ENCODE measurements at places on chromosomes 5 and 9.
A peak's percentile ranks its signal among the peaks of the same experiment; 100 is the strongest.

- no peak for DNase-seq
These were observed 480.5 kb downstream of the EBF1 start for GRCh38 chr5:158619083-158619788.

- DNase-seq = no peak
These were observed 177.0 kb upstream of the MVB12B start for GRCh38 chr9:126149661-126150060.

- no peak for DNase-seq
These were observed 8.1 kb downstream of the BARHL1 start for GRCh38 chr9:132590318-132591182.

GRCh38 chr9:89794918-89795317 is 190.1 kb downstream of the GADD45G start:
- DNase-seq = no peak

GRCh38 chr9:126704892-126705766 is 91.4 kb downstream of the LMX1B start:
- peak; percentile 55 for DNase-seq

- no peak for DNase-seq
These were observed 10.5 kb upstream of the NDST1 start for GRCh38 chr5:150497274-150497988.

DNA sequence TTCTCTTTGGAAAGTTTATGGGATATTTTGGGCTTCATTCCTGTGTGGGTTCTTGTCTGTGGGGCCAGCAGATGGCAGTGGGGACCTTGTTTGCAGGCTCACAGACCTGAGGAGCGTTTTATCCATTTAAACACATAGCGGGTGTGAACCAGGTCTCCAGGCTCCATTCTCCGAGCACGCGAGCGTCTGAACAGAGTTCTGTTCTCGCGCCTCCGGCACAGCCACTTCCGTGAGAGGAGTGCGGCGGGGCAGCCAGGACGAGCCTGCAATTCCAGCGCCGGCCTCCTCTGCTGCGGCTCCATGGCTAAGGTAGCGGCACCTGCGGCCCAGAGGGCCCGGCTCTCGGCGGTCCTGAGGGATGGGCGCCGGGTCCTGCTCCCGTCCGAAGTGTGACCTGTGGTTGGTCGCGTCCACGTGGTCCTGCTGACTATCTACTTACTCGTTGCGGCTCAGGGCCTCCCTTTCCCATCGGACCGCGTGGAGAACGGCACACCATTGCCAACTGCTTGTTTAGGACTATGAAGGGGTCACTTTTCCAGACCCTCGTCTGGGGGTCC is 7.3 kb downstream of the NRARP start:
- DNase-seq = no peak

DNA sequence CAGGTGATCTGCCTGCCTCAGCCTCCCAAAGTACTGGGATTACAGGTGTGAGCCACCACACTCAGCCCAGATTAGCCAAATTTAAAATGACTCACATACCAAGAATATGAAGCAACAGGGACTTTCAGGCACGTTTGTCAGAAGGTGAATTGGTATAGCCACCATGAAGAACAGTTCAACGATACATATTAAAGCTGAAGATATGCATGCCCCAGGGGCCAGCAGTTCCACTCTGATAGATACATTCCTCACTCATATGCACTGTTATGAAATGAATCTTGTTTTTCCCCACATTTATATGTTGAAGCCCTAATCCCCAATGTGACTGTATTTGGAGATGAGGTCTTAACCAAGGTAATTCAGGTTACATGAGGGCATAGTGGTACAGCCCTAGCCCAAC is 22.5 kb downstream of the SLC35D2 start:
- no peak for DNase-seq

DNA sequence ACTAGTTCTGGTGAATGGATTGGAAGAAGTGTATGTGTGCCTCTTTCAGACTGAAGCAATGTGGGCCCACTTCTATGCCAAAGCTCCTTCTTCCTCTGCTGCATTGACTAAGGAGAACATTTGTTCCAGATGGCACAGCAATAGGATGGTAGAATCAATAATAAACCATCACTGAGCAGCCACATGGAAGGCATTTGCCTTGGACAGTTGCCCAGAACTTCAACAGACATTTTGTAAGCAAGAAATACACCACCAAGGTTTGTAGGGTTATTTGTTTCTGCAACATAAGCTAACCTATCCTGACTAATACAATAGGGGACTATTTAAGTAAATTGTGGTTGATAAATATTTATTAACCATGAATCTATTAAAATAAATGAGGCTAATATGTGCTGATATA is 37.7 kb upstream of the CSNK1G3 start:
- no peak for DNase-seq

DNA sequence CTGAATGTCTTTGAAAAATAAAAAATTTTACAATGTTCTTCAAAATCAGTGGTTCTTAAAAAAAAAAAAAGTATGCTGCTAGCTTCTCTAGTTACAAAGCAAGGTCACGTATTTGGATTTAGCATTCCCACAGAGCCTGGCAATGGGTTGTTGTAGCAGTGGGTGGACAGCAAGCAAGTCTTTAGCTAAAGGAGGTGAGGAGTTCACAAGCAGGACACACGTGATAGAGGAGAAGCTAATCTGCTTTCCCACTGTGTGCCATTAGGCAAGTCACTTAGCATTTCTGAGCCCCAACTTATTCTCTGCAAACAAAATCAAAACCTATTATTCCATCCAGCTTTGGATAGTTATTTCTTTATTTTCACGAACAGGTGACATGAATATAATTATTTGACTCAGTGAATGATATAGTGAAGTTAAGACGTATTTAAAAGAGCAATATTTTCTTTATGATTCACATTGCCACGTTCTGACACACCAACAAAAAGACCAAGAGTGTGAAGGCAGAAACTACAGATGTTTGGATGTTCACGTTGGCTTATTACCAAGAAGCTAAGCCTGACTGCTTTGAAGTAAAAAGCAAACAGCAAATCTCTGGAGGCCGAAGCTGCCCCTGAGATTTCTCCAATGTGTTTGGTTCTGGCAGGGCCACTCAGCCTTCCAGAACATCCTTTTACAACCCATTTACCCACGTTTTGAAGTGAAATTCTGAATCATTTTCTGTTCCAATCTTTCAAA is 612.1 kb upstream of the CDH6 start:
- no peak for DNase-seq

DNA sequence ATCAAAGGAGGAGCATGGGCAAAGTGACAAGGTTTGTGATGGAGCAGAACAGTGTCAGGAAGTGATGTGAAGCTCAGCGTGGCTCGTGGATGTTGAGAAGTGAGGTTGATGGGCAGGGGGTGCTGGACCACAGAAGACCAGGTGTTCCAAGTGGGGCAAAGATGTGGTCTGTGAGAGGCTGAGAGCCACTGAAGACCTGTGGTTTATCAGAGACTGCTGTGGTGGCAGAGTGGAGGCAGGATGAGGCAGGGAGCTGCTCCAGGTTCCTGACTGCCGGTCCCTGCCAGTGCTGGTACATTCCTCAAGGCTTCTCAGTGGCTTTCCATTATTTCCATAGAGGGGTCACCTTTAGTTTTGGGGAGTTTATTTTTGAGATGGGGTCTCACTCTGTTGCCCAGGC is 19.1 kb downstream of the PALM2AKAP2 start:
- no peak for DNase-seq
